ENCODE measurements at places on chromosomes 3 and 15.

GRCh38 chr15:67114846-67115585 lies 49.6 kb downstream of the SMAD3 start:
- no peak for DNase-seq

DNA sequence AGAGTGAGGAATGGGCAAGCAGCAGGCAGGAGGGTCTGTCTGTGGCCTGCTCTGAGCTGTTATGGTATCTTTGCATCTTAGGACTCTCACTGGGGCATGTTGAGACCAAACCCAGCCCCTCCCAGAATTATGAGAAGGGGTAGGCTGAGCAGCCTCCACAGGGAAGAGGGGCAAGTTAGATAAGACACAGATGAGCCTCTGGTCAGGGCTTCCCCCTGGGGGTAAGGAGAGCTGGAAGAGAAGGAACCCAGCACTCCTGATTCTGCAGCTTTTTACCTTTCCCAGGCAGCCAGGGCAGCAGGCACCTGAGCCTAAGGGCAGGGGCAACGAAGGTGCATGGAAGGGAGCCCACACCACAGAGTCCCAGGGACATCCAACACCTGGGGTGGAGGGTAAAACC lies 19.3 kb downstream of the DUOX1 start:
- DNase-seq, result no peak

DNA sequence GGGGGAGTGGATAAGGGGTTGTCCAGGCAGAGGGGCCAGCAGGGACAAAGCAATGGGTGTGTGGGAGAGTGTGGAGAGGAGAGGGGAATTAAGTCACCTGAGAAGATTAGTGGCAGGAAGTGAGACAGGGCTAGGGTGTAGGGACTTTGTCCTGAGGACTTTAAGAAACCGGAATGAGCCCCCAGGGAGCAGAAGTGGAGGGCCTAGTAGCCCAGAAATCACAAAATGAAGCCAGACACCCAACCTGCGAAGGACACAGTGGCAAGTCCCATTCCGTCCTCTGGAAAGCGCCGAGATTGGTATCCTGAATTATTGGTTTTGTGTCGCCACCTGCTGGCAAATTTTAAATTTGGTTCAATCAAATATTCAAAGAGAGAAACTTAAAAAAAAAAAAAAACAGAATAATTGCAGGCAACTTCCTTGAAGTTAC lies 78.0 kb upstream of the SLC25A36 start:
- peak; percentile 59 for DNase-seq

DNA sequence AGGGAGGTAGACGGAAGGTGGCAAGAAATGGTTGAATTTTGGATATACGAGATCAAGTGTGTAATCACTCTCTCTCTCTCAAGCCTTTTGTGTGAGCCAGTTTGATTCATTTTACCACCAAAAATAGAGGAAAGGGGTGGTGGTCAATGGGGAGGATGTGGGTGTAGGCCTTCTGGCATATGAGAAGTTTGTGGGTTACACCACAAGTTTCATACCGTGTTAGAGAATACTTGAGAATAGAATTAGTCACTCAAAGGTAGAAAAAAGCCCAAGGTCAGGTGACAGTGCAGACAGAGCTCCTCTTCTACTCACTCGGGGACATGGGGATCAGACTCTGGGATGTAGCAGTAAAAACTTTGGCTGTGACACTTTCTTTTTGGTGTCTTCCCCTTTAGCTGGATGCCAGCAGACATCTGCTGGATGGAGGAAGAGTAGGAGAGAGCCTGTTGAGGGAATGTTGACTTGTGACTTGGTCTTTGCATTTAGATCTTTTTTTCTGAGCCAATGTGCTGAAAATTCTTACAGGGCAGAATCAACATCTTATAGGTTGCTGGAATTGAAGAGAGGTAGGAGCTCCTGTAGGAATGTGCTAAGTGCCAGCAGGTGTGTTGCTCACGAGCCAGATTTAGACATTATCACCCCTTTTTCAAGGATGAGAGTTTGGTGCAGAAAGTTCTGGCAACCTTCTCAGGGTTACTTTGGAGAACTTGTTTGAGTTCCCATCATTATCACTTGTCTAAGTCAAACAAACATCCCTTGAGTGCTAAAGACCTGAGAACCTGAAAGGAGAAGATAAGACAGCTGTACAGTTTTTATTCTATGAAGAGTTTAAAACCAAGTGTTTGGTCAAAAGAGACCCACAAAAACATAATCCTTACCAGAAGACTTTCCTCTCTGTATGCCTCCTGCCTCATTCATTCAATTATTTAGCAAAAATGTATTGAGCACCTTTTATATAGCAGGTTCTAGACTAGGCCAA lies 43.9 kb upstream of the RYK start:
- no peak for DNase-seq

- no peak for DNase-seq
These were observed 914.8 kb downstream of the TUSC7 start for GRCh38 chr3:117624424-117624823.

- no peak for DNase-seq
These were observed 92.8 kb downstream of the ZBBX start for GRCh38 chr3:167287308-167287707.

- no peak for DNase-seq
These were observed 12.0 kb downstream of the CRTAP start for GRCh38 chr3:33125840-33126239.

DNA sequence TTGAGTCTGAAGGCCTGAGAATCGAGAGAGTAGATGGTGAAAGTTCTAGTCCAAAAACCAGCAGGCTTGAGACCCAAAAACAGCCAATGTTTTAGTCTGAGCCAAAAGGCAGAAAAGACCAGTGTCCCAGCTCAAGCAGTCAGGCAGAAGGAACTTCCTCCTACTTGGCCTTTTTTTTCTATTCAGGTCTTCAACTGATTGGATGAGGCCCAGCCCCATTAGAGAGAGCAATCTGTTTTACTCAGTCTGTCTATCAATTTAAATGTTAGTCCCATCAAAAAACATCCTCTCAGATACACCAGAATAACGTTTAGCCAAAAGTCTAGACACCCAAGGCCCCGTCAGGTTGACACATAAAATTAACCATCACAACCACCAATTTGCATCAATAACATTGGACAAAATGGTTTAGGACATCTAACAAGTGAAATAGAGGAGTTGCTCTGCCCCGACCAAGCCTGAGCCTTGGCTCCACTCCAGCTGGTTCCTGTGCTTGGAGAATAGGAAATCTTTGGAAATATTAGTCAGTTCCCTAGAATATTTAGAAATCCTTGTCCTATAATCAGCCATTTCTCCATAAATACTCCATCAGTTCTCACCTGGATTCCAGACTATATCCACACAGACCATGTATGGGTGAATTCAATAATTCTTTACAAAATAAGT lies 51.4 kb upstream of the LIPC start:
- DNase-seq, result no peak

GRCh38 chr15:100222349-100222715 lies 119.4 kb downstream of the ADAMTS17 start:
- DNase-seq, result no peak

DNA sequence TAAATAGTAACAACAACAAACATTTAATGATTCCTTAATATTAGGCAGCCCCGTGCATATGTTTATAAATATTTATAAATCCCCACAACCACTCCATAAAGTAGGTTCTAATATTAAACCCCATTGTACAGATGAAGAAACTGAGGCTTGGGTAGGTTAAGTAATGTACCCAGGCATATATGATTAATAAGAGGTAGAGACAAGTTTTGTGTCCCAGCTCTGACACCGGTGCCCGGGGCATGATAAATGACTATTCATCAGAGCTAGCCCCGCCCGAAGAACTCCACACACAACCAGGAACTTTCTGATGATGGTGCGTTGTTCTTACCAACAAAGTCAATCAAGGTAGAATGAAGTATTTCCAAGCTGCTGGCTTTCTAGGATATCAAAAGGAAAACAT lies 19.4 kb downstream of the CDCP1 start:
- DNase-seq, result no peak

GRCh38 chr3:147661916-147662315 lies 252.8 kb downstream of the ZIC1 start:
- DNase-seq, result no peak

- DNase-seq, result no peak
These were observed 28.1 kb downstream of the ADIPOQ start for GRCh38 chr3:186870421-186871201.

GRCh38 chr3:55075846-55076245 lies 148.0 kb upstream of the LRTM1 start:
- DNase-seq, result no peak

GRCh38 chr3:120192159-120192558 lies 92.9 kb downstream of the GPR156 start:
- DNase-seq, result no peak

GRCh38 chr3:110139048-110139447 lies 801.7 kb upstream of the DPPA4 start:
- no peak for DNase-seq

- no peak for DNase-seq
These were observed 174.6 kb downstream of the ABHD5 start for GRCh38 chr3:43865351-43865750.

DNA sequence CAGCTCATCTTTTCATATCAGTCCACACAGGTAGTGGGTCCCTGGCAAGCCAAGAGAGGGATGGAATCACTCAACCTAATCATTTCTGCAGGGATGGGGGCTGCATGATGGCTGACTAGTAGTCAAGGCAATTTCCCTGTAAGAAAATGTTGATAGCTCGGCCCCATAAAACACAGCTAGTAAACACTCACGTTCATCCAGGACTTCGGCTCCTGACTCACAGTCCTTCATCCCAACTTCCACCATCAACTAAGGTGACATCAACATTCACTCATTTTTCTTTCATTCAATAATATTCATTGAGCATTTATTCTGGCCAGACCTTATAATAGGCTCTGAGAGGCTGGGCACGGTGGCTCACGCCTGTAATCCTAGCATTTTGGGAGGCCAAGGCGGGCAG lies 4.4 kb upstream of the ACAP2 start:
- DNase-seq, result no peak

DNA sequence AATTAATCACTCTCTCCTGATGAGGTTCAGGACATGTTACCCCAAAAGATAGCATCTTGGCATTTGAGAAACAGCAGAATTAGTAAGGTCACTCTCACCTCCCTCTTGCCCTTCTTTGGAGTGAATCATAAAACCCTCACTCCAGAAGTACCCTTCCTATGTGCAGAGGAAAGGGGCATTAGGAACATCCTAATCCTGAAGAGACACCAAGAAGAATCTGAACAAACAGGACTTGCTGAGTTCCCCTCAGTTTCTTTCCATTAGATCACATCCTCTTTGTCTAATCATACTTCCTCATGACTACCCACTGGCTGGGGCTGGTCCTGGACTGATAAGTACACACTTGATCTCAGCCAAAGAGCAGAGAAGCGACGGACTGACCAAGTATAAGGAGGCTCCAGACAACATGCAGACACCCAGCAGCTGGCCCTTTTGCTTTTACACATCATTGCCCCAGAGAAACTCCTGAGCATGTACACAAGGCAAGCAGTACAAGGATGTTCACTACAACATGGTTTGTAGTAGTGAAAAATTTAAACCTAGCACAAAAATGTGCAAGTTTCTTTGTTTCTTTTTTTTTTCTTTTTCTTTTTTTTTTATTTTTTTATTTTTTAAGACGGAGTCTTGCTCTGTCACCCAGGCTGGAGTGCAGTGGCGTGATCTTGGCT lies 15.0 kb upstream of the TM6SF1 start:
- DNase-seq, result peak; percentile 98

DNA sequence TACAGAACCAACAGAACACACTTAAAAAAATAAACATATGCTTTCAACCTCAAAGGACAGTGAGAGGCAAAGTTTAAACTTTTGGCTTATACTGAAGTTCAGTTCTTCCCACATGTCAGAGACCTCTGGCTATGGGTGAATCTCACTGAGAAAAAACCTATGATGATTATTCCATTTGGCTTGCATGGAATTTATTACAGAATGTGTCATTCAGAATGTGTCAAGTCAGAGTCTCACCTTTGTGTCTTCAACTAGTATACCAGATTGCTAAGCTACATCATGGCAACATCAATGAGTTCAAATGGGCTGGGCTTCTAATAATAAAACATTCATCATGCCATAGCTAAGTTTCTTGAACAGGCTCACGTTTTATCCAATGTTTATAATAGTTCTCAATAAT lies 987.0 kb downstream of the NTRK3 start:
- no peak for DNase-seq

DNA sequence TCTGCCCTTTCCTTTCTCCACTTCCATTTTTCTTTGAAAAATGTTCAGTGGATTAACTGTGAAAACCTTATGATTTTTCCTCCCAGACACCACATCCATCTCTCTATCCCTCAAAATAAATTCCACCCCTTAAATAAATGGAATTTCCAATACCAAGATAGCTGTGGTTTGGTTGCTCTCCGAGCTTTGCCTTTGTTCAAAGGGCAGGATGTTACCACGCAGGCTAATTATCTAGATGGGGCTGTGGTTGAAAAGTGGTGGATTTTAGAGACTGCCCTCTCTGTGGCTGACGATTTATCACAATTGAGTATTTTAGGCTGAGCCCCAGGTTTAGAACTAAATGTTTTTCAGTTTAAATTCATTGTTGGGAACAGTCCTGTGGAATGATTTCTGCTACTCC lies 36.9 kb upstream of the CMSS1 start:
- peak; percentile 66 for DNase-seq

Data from OCI-M1 (cell line).